Cortex of kidney (tissue), 1 donor: ENCODE measurements at places on chromosomes 11 and 22.

- no peak for DNase-seq
Observed at GRCh38 chr11:130159657-130160497, at the start of gene ST14. Gene ST14 (plus strand): TSS chr11:130159782. CDS start chr11:130159980, 198 bp downstream.

GRCh38 chr22:21800552-21801303, 65.1 kb upstream of the YPEL1 start:
- DNase-seq, result no peak

GRCh38 chr11:93547028-93547427, 3.8 kb upstream of the SMCO4 start:
- DNase-seq, result no peak

- DNase-seq, result no peak
Observed at GRCh38 chr11:83612891-83613766, 327.0 kb upstream of the CCDC90B start.

DNA sequence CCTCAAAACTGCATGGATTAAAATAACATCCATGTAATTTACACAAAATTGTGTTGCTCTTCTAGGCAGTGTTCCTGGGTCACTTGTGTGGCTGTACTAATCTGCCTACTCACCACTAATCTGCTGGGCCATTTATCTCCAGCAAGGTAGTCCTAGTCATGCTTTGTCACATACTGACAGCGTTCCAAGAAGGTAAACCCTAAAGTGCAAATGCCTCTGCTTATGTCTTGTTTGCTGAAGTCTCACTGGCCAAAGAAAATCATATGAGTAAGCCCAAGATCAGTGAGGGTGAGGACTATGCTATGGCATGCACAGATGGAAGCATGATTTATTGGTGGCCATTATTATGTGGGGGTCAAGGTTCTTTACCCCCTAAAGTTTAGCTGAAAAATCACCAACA, 630.2 kb upstream of the LUZP2 start:
- DNase-seq, result no peak
